Articular chondrocyte of knee joint (primary cell): ENCODE measurements at places on chromosomes 3 and 15. TPM values are rescaled to one million over a fixed set of nuclear protein-coding genes. Genes with fewer than 3 reads are reported as not detected.

Gene TTLL13
- 0.11 and 0.13 TPM in 2 replicates for total RNA-seq

Gene SLC2A2
- total RNA-seq, result not detected in 2 replicates

Gene ESYT3
- total RNA-seq, result 2.2 and 3.8 TPM in 2 replicates

Gene PPP2R3A
- total RNA-seq, result 32.2 and 33.5 TPM in 2 replicates

Gene PLD1
- 54.0 and 56.6 TPM in 2 replicates for total RNA-seq

Gene BFSP2
- not detected in 2 replicates for total RNA-seq

Gene PTX3
- 174 and 549 TPM in 2 replicates for total RNA-seq

Gene TMEM212
- not detected in 2 replicates for total RNA-seq

Gene RAD54L2
- total RNA-seq, result 22.9 and 25.7 TPM in 2 replicates

Gene NR2E3
- total RNA-seq, result not detected in 2 replicates

Gene SLC12A1
- total RNA-seq, result not detected in 2 replicates

Gene TUSC7
- total RNA-seq, result not detected in 2 replicates

Gene AZI2
- 119 and 143 TPM in 2 replicates for total RNA-seq

Gene HSPBAP1
- 9.3 and 14.1 TPM in 2 replicates for total RNA-seq

Gene ATG7
- 86.5 and 105 TPM in 2 replicates for total RNA-seq

Gene MUSTN1
- 0.39 TPM in 1 of 2 replicates, not detected in the other for total RNA-seq

Gene GOLGA8A
- total RNA-seq, result 30.9 and 39.6 TPM in 2 replicates

Gene SLC22A14
- total RNA-seq, result 0.32 and 0.52 TPM in 2 replicates

Gene TEX55
- not detected in 2 replicates for total RNA-seq
